Fibroblast of skin of left quadriceps (primary cell): ENCODE measurements at places on chromosomes 12 and 14.

- peak; percentile 36 for DNase-seq
These were observed 60.4 kb upstream of the METAP2 start for GRCh38 chr12:95413576-95413975.

- DNase-seq, result peak; percentile 22
These were observed 315.3 kb downstream of the DIO2 start for GRCh38 chr14:79896009-79896408.

GRCh38 chr14:76672123-76672522 is 89.1 kb upstream of the VASH1 start:
- no peak for DNase-seq

- DNase-seq, result peak; percentile 95
These were observed 127.2 kb upstream of the MYF6 start for GRCh38 chr12:80580254-80580653.
